Inflammatory macrophage treated with lipopolysaccharide for 4 hours (primary cell): ENCODE measurements at places on chromosomes 2 and 18.
A peak's percentile ranks its signal among the peaks of the same experiment; 100 is the strongest.

DNA sequence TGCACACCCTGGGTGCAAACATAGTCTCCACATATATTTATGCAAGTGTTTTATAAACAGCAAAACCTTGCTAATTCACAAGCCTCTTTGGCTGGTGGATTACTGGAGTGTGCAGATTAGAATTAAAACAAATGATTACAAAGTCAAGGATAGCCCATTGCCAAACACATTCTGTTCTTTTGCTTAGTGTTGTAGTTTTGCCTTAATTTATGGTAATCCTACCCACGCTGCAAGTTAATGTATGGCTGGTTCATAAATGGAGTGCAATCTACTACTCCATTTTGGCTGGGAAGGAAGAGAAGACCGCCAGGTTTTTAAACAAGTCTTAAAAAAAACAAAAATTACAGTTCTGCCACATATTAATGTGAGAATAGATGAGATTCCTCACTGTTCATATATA lies 883.1 kb upstream of the KLHL29 start:
- DNase-seq: no peak

GRCh38 chr2:16161768-16162490 lies 221.6 kb downstream of the MYCN start:
- DNase-seq: no peak

- DNase-seq: no peak
Observed at GRCh38 chr18:29928081-29928480, 1114.5 kb downstream of the DSC3 start.

DNA sequence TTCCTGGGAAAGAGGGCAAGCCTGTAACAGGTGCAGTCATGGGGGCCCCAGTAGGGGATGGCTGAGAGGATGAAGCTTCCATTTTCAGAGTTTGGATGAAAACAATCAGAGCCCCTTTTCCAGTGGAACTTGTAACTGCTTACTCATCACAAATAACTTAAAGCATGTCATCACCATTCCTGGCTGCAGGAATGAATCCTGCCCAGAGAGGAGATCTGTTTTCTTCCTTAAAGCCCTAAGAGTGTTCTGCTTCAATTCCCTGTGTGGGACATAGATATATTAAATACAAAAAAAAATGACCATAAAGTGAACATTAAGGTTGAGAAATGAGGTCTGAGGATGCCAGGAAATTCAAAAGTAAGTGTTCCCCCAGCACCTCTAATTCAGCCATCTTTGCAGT lies 183.4 kb upstream of the MEIS1 start:
- no peak for DNase-seq

DNA sequence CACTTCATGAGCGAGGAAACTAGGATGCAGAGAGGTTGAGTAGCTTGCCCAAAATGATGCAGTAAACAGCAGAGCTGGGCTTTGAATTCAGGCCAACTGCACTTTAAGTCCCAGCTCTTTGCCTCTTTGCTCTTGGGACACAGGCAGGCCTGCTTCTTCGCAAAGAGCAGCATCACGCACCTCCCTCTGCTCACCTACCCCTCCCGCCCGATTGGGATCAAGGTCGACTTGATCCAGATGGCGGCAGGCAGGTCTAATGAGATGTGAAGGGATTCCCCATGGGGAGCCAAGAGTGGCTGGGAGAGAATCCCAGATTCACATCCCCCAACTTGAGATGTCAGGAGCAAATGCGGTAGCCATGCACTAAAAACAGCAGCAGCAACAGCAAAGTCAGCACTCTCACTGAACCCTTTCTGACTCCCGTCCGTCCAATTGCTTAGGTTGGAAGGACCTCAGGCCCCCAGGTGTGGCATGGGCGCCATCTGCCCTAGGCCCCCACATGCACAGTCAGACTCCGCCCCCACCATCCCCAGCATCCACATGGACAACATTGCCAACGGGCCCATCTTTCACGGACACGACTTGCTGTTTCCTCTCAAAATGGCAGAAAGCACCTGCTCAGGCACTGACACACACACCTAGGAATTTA lies 84.3 kb upstream of the MAP4K4 start:
- no peak for DNase-seq

DNA sequence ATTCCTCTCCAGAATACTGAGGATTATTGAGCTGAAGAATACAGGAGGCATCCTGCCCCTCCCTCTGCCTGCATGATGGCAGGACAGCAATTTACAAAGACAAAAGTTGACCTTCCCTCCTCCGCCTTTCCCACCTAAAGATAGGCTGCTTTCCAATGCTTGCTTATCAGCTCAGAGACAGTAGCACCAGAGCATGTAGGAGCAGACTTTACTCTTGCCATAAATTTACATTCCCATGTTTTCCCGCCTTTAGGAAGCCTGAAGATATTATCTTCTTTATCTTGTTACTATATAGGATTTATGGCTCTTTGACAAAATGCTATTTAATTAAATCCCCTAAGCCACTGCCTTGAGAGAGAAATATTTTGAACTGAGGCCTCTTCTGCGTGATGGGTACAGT lies 135.6 kb upstream of the HNMT start:
- DNase-seq: no peak

- DNase-seq: no peak
Observed at GRCh38 chr2:66865161-66865560, 430.2 kb downstream of the MEIS1 start.

GRCh38 chr2:121994238-121995206 lies 239.1 kb downstream of the TSN start:
- no peak for DNase-seq

GRCh38 chr2:60880643-60881046 lies 729 bp upstream of the REL start:
- DNase-seq: no peak

DNA sequence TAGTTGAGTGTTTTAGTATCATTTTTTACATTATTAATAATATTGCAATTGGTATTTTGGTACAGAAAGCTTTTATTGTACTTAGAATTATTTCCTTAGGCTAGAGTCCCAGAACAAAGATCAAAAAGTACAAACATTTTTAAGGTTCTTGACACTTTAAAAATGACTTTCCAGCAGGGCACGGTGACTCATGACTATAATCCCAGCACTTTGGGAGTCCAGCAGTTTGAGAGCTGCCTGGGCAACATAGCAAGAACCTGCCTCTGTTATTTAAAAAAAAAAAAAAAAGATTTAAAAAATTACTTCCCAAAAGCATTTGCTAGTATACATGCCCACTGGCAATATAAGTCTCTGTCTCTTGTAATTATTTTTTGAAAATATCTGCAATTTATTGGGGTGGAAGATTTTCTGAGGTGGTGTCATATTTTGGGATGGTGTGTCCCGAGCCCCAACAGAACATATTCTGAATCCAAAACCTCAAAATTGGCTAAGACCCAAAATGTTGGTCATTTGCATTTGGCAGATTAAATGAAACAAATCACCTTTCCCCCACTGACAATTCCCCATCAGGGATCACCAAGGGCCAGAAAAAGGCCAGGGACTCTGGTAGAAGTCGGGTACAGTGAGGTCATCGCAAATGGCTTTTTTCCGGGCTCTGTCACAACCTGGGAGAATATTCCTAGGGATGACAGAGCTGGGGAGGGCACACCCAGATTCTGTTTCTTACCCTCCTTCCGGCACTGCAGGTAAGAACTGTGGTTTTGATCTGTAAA lies 42.1 kb downstream of the NIFK start:
- no peak for DNase-seq

- no peak for DNase-seq
Observed at GRCh38 chr18:35695803-35696202, 114.3 kb downstream of the GALNT1 start.

- DNase-seq: no peak
Observed at GRCh38 chr2:28134857-28135256, 244.3 kb downstream of the BABAM2 start.

- no peak for DNase-seq
Observed at GRCh38 chr2:152646775-152647174, 70.5 kb downstream of the PRPF40A start.

GRCh38 chr2:79876430-79876829 lies 363.6 kb downstream of the CTNNA2 start:
- DNase-seq: no peak

DNA sequence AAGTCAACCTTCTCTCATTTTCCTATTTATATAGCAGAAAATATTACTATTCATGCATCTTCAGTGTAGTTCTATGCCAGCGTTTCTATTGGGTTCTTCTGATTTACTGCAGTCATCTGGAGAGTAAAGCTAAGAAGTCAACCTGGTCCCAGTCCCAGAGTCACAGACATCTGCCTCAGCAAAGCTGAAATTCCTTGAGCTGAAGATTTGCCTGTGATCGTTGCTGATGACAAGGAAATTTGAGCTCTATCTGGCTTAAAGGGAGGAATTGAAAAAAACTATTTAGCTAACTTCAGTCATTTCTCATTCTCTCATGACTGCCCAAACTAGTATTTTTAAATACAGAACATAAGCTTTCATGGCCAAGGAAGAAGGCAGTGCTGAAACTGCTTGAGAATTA lies 45.7 kb downstream of the RND3 start:
- no peak for DNase-seq

- no peak for DNase-seq
Observed at GRCh38 chr2:11502740-11503292, 31.0 kb upstream of the GREB1 start.

- DNase-seq: peak; percentile 30
Observed at GRCh38 chr2:224377751-224378700, 23.9 kb downstream of the FAM124B start.

- no peak for DNase-seq
Observed at GRCh38 chr18:78780719-78781600, 198.7 kb upstream of the SALL3 start.

DNA sequence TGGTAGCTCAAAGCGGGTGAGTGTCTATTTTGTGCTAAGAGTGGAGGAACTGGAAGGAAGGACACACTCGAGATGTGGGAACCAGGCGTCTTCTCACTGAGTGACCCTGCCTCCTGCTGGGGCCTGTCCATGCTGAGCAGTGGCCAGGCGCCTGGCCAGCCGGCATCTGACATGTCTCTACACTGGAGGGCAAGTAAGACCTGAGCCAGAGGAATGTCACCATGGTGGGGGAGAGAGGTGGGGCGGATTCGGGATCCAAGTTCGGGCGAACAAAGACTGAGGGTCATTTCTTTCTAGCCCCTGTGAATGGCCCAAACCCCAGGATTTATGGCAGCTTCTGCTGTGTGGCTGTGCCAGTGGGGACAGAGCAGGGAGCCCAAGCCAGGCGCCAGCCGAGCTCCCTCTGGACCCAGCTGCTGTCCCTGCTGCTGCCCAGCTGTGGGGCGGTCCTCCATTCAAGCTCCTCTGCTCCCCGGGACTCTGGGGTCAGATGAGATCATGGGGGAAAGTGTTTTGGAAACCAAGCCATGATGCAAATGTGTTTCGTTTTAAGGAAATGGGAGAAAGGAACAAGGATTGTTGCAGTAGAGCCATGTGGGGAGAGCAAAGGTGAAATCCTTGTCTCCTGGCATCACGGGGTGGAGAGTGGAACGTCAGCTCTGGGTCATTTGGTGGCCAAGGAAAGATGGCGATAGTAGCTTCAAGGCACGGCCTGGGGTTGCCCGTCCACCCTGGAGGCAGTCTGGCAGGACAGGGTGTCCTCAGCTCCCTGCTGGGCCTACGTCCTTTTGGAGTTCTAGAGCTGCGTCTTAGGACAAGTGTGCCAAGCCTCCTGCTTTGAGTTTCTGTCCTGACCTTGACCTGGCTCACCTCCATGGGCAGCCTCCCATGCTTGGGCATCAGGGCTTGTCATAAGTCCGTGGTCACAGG lies 8.1 kb downstream of the ACKR3 start:
- DNase-seq: no peak

DNA sequence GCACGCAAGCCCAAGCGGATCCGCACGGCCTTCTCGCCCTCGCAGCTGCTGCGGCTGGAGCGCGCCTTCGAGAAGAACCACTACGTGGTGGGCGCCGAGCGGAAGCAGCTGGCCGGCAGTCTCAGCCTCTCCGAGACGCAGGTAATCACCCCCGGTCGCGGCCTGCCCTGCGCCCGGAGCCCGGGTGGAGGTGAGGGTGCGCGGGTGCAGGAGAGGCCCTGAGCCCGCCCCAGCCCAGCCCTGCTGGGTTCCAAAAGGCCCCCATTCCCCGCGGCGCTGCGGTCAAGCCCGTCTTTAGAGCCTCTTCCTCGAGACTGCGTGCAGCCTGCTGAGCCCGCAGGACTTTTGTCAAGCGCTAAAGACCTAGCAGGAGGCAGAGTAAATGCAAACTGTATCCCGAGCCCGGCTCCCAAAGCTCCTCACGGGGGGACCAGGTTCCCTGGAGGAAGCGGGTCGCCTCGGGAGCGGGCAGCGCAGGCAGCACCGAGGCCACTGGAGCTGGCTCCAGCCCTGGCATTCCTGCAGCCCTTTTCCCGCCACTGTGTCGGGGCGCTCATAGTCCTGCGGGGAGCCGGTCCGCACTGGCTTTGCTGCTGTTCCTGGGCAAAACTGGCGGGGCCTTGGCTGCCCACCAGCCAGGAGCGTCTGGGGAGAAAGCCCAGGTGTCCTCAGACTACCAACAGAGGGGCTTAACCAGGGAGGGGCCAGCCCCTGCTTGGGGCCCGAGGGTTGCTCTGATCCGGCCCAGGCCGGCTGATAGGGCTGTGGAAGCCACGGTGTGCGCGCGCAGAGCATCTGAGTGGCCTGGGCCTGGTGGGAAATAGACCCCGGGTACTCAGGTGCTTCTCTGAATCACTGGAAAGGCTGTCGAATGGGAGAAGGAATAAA lies 7.3 kb downstream of the EMX1 start:
- DNase-seq: no peak

GRCh38 chr18:63889626-63890025 lies 2.1 kb downstream of the SERPINB2 start:
- DNase-seq: peak; percentile 85

- DNase-seq: no peak
Observed at GRCh38 chr2:198375083-198375410, 570.7 kb downstream of the PLCL1 start.

GRCh38 chr2:85221067-85221691 lies 88.0 kb downstream of the TCF7L1 start:
- no peak for DNase-seq

- no peak for DNase-seq
Observed at GRCh38 chr2:74441690-74442482, at the start of gene RTKN. Gene RTKN, minus strand, starts transcription at chr2:74441937. Its CDS starts 121 bp downstream, at chr2:74441816.

DNA sequence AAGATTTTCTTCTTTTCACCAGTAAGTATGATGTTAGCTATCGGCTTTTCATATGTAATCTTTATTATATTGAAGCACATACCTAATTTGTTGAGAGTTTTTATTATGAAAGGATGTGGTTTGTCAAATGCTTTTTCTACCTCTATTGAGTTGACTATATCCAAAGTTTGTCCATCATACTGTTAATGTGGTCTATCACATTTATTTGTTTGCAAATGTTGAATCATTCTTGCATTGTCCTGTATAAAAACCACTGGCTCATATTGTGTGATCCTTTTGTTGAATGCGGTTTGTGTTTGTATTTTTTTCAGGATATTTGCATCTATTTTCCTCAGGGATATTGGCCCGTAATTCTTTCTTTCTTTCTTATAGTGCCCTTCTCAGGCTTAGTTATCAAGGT lies 675.5 kb downstream of the NUP35 start:
- DNase-seq: no peak

- no peak for DNase-seq
Observed at GRCh38 chr2:239002954-239003623, 155.2 kb downstream of the TWIST2 start.

- DNase-seq: no peak
Observed at GRCh38 chr2:85631316-85631715, 15.3 kb downstream of the USP39 start.

GRCh38 chr18:48780201-48780912 lies 170.4 kb downstream of the SMAD7 start:
- DNase-seq: no peak
